Motor neuron (in vitro differentiated cells): ENCODE measurements at places on chromosomes 16 and 17.

DNA sequence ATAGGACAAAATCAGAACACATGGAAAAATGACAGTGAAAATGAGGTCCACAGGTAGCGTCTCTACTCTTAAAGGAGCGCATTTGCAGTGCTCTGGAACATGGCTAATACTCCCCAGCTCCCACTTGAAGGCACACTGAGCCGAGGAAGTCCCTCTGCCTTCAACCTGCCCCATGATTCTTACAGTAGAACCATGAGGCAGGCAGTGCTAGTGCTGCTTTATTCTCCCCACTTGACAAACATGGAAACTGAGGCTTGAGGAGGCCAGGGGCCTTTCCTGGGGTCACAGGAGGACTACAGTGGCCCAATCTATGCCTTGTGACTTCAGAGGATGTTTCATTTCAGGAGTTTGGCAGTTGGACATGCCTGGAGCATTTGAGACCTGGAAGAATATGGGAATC is 244.1 kb upstream of the MAF start:
- no peak for ATAC-seq

DNA sequence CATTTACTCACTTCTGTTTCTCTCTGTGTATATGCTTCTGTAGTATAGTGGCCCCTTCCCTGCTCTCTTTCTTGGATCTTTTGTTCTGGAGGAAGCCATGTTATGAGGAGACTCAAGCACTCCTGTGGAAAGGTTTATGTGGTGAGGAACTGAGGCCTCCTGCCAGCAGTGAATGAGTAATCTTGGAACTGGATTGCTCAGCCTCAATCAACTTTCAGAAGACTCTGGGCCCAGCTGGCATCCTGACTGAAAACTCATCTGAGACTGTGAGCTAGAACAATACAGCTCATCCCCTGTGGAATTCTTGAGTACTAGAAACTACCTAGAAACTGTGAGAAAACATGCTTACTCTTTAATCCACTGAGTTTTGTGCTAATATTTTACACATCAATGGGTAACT is 133.1 kb upstream of the ZKSCAN2 start:
- no peak for ATAC-seq

- ATAC-seq = no peak
These were observed 6.8 kb downstream of the CRISPLD2 start for GRCh38 chr16:84826558-84826941.

DNA sequence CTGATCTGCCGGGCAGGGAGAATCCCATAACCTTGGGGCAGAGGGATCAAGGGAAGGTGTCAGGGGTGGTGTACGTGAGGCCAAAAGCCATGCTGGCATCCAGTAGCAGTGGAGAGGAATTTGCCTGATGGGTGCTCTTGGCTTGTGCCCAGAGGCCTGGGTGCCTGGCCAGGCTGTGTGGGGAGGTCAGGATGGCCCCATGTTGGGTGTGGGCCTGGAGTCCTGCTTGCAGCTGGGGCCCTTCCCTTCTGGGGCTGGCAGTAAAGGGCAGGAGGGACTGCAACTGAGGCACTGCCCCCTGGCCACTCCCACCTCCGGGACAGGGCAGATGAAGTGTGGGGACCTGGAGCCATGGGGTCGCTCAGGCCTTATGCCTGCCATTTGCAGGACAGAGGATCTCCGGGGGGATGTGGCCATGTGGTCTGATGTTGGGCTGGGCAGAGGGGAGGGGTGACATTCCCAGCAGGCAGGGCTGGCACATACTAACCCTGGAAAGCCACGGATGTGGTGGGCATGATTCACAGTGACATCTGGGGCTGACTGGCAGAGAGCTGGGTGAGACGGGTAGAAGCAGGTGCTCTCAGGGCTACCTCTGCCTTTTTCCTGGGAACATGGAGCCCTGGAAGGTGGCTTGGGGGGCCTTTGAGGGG is 3.5 kb downstream of the FMNL1 start:
- no peak for ATAC-seq

GRCh38 chr17:17420561-17421269 is 56.1 kb upstream of the MED9 start:
- peak; percentile 6 for ATAC-seq

GRCh38 chr17:51298508-51299371 is 38.4 kb downstream of the UTP18 start:
- peak; percentile 75 for ATAC-seq

DNA sequence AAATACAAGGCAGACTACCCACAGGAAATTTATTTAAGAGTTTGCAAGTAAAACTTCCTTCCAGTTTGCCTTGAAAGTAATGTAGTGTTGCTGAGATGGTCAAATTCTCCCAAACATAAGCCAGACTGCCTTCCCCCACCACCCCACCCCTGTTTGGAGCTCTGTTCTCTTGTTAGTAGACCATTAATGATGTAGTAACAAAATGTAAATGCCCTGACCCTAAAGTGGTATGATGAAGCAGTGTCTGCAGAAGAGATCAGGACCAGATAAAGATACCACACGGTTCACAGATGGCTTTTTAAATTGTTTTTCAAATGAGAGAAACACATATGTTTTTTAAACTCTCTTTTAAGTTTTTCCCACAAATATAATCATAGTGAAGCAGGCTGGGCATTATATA is 136.4 kb upstream of the TMEM97 start:
- ATAC-seq = no peak

DNA sequence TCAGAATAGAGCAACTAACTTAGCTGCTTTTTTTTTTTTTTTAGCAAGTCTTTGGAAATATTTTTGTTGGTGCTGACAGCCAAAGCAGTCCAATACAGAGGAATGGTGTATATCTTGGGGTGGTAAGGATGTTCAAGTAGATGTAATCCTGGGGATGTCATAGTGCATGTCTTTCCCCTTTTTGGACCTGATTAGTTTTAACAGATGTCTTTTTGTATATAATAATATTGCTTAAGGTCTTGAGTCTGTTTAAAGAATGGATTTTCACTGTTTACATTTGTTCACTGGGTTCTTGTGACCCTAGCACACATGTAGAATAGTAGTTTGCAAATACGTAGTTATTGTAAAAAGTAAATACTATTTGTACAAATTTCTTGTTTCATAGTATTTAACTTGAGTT is 7.9 kb downstream of the TAF15 start:
- ATAC-seq = no peak

DNA sequence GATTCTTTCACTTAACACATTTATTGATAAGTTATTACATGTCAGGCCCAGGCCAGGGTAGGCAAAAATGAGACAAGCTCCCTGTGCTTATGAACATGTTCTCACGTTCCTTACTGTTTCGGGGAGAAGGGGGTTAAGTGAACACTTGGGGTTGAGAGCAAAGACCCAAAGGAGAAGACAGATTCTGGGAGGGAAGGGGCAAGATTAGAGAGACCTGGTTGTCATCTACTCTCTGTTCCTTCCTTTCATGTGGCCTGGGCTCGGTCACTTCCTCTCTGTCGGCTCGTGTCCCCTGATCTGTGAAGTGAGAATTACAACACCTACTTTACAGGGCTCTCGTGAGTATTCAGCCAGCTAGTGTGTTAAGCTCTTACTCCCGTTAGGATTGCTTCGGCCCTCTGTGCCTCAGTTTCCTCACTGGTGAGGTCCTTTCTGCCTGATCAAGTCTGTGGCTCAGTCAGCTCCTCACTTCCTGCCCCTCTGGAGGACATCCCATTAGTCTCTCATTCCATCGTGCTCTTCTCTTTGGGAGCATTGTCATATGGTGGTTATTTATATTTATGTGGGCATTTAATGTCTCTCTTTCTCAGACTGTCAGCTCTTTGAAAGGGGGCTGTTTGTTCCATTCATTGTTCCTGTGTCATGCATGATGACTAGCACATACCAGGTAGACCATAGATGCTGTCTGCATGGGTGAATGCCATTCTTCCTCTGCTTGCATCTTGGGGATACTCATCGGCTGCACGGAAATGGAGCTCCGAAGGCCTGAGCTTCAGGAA is 38.9 kb downstream of the PLCG2 start:
- no peak for ATAC-seq

GRCh38 chr17:61837175-61838051 is 25.9 kb downstream of the BRIP1 start:
- peak; percentile 51 for ATAC-seq

DNA sequence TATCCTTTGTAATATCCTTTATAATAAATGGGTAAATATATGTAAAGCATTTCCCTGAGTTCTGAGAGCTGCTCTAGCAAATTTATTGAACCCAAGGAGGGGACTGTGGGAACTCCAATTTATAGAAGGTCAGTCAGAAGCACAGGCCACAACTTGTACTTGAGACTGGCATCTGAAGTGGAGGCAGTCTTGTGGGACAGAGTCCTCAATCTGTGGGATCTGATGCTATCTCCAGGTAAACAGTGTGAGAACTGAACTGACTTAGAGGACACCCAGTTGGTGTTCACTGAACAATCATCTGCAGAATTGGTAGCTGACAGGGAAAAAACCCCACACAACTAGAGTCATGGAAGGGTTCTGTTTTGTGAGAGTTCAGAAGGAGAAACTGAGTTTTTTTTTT is 34.0 kb downstream of the AKAP10 start:
- ATAC-seq = no peak

DNA sequence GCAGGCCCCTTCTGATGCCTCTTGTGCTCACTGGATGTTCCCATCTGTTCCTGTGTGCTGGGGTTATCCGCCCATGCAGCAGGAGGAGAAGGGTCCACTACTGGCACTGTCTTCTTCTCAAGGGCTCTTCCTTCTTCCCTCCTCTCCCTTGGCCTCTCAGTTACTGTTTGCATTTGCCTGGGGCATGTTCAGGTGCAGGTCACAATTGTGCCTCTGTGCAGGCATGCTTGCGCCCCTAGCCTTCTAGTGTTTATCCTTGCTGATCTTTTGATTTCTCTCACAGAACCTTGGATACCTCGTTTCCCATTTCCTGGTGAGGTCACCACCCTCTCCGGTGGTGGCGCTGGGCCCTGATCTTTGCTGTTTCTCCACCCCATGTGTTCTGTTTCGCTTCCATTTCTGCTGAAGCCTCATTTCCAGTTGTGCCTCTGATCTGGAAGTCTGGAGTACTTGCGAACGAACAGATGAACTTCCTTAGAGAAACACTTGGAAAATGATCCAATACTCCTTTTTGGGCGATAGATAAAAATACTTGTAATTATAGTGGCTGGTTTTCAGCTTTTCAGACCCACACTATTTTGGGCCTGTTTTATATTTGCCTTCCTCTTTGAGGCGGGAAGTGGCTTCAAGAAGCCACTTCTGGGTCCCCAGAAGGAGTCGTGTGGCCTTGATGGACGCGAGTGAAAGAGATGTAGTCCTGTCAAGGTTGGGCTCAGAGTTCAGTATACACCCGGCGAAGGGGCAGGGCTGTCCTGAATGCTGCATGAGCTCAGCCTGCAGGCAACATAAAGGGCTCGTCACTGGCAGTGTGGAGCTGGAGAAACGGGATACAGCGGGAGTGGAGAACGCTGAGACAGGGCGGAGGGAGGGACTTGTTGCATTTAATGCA is 312.9 kb downstream of the SNX29 start:
- ATAC-seq = no peak

DNA sequence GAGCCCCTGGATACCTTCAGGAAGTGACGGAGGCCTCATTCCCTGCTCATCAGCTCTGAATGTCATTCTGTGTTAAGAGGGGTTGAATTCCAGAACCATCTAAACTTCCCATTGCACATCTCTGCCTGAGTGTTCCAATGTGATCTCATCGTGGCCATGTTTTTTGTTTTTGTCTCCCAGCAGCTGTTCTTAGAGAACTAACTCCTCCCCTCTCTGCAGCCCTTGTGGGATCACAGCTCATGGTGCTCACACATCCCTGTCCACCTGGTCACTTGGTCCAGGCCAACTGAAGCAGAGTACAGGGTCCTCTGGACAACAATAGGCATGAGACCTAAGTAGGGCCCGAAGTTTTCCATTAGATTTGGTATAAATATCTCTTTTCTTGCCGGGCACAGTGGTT is 6.0 kb upstream of the SYT17 start:
- no peak for ATAC-seq

- peak; percentile 80 for ATAC-seq
These were observed 118.2 kb upstream of the CHMP6 start for GRCh38 chr17:80873307-80873951.

DNA sequence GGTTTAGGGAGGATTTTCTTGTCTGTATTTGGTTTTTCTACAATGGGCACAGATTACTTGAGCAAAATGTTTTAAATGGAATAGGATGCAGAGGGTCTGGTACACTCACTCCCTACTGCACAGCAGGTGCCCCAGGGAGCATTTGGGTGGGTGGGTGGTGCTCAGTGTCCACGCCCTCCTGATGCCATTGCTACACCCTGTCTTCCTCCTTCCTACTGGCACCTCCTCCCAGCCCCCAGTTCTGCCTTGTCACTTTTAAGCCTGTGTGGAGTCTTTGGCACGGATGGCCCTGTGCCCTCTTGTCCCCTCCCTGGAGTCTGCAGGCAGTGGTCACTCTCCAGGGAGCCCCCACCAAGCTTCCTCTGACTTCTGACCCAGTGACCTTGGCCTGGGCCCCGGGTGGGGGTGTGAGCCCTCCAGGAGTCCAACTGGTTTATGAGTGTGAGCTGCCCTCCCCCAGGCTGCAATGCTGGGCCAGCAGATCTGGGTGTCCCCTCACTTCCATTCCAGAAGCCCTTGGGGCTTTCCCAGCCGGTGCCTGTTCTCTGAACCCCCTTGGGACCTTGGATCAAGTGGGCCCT is 15.5 kb downstream of the LLGL2 start:
- ATAC-seq = no peak

GRCh38 chr16:87458424-87458915 is 34.4 kb downstream of the ZCCHC14 start:
- ATAC-seq = no peak

DNA sequence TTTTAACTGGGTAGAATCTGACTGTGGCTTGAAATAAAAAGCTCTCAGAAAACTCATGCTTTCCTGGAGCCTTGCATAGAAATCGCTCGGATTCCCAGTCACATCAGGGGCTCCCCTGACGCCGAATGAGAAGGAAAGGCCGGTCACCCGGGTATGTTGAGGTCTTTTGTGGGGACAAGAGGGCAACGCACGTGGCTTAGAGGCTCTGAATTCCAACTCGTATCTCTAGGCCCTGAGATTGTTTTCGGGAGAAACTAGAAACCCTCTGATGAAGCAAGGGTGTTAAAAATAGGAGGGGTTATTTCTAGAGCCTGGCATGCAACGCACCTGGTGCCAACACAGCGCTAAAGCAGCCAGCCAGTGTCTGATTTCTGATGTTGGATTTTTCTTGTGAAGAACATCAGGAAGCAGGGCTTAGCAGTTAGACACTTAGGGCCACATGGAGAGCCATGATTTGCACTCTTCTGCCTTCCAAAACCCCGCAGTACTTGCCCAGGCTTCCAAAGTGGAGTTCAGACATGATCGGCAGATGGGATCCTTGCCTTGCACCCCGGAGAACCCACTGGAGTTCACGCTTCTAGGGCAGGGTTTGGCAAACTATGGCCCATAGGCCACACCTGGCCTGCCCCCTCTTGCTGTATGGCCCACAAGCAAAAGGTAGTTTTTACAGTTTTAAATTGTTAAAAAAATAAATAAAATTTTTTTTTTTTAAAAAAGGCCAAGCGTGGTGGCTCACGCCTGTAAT is 12.6 kb downstream of the CACNG1 start:
- no peak for ATAC-seq

DNA sequence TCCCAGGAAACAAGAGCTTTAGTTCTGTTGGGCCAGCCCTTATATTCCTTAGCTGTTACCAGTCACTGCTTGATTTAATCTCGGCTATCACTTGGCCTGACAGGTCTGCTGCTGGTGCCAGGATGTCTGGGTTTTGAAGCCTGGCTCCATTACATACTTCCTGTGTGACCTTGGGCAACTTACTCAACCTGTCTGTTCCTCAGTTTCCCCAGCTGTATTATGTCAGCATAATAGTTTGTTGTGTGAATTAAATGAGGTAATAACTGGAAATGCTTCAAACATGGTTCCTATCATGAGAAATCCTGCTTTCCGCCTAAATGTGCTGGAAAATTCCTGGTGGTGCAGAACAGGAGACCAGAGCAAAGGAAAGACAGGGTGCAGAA is 50.6 kb upstream of the STH start:
- ATAC-seq = no peak
